ENCODE measurements at places on chromosomes 16 and 17.

GRCh38 chr17:76240461-76241203, at the start of gene RNF157:
Gene RNF157, minus strand, starts transcription at chr17:76240493. Its CDS starts 253 bp downstream, at chr17:76240240.
- peak; percentile 58 for DNase-seq

- DNase-seq, result no peak
Observed at GRCh38 chr17:74271901-74272561, 2.0 kb upstream of the DNAI2 start.

DNA sequence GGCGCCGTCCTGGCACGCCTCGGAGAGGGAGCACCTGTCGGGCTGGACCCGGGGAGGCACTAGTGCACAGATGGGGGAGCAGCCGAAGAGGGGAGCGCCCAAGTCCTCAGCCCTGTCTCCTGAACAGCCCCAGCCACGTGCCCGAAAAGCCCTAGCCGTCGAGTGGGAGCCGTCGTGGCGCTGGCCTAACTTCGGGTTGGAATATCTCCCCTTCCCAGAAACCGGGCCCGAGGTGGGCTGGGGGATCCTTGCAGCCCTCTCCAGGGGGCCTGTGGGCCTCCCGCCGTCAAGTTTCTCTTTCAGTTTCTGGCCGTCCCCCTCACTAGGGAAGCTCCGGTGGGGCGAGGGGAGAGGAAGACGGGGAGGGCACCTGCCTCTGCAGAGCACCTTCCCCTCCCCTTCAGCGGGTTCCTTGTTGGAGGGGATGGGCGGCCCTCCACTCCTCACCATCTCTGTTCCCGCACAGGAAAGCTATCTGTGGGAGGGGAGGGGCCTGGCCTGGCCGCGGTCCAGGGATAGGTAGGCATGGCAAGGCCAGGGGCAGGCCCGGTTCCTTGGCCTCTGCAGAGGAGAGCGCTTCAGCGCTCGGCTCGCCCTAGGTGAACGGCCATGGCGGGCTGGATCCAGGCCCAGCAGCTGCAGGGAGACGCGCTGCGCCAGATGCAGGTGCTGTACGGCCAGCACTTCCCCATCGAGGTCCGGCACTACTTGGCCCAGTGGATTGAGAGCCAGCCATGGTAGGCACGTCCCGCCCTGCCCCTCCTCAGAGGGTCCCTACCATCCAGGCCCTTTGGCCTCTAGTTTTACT, 709 bp downstream of the STAT5A start:
- DNase-seq, result peak; percentile 51

GRCh38 chr17:48529683-48530009, 1.2 kb downstream of the HOXB1 start:
- no peak for DNase-seq

- no peak for DNase-seq
Observed at GRCh38 chr16:63223851-63224250, 1187.6 kb upstream of the CDH8 start.

GRCh38 chr17:31378638-31379037, 12.8 kb upstream of the RAB11FIP4 start:
- no peak for DNase-seq

GRCh38 chr17:48231995-48232959, 124.7 kb downstream of the SNX11 start:
- DNase-seq, result no peak

DNA sequence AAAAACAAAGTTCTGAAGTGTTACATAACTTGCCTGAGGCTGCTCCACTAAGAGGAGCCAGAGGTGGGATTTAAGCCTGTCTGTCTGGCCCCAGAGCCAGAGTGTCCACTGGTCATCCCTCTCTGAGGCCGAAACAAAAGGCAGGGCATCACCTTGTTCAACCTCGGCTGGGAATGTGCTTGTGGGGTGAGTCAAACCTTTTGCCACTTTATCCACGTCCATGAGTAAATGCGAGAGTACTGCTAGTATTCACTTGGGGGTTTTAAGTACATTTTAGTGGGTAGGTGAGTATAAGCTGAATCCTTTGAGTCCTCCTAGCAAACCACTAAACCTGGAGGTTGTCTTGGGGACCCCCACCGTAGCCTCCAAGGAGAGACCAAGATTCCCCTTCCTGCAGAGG, 103.5 kb downstream of the STX8 start:
- no peak for DNase-seq

GRCh38 chr16:87848676-87849345, 20.5 kb downstream of the SLC7A5 start:
- no peak for DNase-seq

GRCh38 chr17:38886643-38887010, 16.8 kb downstream of the LASP1 start:
- DNase-seq, result no peak

DNA sequence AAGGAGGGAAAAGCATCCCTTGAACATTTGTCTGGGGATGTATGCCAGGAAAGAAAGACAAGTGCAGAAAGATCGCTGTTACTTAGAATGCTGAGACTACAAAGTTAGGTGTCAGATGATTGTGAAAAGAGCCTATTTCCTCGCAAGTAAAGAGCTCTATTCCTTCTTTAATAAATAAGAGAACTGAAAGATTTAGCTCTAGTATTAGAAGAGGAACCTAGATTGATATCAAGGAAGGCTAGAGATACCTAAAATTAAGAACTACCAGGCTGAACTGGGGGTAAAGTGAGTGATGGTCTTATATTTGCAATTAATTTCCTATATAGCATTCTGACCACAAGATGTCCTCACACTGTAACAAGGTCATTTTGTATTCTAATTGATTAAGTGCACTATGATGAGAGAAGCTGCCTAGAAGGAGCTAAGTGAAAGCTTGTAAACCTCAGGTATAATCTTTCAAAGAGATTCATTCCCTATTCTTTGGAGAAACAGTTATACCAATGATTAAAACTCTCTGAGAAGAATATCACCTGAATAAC, 62.3 kb downstream of the SSH2 start:
- DNase-seq, result no peak

- no peak for DNase-seq
Observed at GRCh38 chr16:23682181-23682580, 3.5 kb downstream of the PLK1 start.

DNA sequence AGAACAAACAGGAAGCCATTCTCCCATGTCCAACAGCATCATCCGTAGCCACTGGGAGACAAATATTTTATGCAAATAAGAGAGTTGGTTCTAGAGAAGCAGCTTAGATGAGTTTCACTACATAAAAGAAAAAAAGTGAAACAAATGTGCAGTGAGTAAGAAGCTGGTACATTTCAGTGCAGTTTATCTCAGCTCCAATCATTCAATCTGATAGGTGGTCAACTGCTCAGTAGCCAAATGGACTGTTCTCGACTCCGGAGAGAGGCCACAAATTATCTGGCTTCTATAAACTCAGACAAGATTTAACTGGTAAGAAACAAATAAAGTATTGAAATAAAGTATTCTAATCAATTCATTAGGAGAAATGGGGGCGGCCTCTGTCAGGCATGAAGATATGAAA, 68.3 kb downstream of the MAF start:
- DNase-seq, result no peak

- DNase-seq, result no peak
Observed at GRCh38 chr17:11412654-11413053, 171.6 kb downstream of the SHISA6 start.

DNA sequence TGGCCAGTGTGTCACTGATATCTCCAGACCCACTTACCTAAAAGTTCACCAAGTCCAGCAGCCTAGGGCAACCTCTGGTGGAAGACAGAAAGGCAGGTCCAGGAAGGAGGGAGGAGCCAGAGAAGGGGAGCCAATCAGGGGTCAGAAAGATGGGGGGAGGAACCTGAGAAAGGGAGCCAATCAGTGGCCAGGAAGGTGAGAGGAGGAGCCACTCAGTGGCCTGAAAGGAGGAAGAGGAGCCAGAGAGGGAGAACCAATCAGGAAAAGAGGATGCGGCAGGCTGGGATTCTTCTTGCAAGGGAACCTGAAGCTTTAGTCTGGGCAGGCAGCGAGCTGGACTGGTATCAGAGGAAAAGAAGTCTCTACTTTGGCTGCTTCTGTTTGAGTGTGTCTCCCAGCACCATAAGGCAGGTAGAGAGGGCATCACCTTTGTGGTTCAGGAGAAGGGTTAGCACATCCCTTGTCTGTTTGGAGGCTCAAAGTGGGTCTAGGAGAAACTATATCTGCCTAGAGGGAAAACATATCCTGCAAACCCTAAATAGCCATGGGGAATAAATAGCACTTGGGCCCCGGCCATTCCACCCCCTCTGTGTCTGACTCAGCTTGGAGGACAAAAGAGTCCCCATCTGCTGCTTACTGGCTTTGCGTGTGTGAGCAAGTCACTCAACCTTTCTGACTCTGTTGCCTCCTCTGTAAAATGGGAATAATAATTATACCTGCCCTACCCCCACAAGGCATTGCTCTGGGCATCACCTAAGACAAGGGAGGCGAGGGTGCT, 43.4 kb upstream of the CRHR1 start:
- no peak for DNase-seq

GRCh38 chr17:75246404-75246803, 15.0 kb downstream of the GGA3 start:
- no peak for DNase-seq

GRCh38 chr16:10862438-10862837, 14.6 kb upstream of the CIITA start:
- DNase-seq, result peak; percentile 21

DNA sequence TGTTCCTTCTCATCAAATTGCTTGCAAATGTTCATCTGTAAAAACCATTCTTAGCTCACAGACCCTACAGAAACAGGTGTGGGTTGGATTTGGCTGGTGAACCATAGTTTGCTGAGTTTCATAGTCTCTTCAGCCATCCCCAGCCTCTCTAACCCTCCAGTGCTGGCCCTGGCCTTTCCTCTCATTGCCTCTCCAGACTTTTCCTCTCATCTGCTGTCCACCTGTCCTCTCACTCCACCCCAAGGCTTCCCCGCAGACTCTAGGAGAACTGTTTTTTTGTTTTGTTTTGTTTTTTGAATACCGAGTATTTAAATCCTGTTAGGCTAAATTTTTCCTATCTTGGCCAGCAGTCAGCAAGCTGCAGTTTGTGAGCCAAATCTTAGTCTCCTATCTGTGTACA, 41.1 kb downstream of the MEOX1 start:
- no peak for DNase-seq

GRCh38 chr17:66830451-66830850, 4.5 kb upstream of the CACNG5 start:
- no peak for DNase-seq

GRCh38 chr17:16419074-16419928, 3.9 kb downstream of the TRPV2 start:
- DNase-seq, result peak; percentile 69

DNA sequence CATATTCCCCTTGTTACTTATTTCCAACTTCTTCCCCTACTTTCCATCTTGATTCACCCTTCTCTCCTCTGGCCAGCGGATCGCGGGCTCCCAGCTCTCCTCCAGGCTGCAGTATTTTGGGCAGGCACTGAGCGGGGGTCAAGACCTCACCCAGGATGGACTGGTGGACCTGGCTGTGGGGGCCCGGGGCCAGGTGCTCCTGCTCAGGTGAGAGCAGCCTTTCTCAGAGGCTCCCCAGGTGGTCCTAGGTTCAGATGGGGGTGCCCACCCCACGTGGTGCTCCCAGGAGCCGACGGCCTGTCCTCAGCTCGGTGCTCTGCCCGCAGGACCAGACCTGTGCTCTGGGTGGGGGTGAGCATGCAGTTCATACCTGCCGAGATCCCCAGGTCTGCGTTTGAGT, 16.0 kb downstream of the ITGAX start:
- DNase-seq, result no peak

GRCh38 chr16:58459344-58460218, 40.4 kb upstream of the NDRG4 start:
- no peak for DNase-seq

DNA sequence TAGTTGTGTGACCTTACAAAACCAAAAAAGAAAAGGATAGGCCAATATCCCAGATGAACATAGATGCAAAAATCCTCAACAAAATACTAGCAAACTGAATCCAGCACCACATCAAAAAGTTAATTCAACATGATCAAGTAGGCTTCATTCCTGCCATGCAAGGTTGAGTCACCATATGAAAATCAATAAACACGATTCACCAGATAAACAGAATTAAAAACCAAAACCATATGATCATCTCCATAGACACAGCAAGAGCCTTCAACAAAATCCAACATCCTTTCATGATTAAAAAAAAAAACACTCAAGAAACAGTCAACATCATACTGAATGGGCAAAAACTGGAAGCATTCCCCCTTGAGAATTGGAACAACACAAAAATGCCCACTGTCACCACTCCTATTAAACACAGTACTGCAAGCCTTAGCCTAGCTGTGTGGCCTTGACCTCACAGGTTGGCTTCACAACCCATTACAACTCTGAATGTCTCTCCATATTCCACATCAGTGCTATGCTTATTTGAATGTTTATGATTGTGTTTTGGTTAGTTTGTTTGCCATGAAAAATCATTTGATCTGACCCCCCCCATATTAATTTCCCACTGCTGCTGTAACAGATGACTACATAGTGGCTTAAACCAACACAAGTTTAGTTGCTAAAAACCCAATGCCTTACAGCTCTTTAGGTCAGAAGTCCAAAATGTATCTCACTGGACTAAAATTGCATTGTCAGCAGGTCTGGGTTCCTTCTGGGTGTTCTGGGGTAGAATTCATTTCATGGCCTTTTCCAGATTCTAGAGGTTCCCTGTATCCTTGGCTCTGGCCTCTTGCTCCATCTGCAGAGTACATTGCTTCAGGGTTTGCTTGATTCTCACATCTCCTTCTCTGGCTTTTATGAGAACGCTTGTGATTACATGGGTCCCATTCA, 257.1 kb upstream of the DYNLRB2 start:
- no peak for DNase-seq

- DNase-seq, result no peak
Observed at GRCh38 chr16:74776926-74777325, 2.3 kb upstream of the FA2H start.

DNA sequence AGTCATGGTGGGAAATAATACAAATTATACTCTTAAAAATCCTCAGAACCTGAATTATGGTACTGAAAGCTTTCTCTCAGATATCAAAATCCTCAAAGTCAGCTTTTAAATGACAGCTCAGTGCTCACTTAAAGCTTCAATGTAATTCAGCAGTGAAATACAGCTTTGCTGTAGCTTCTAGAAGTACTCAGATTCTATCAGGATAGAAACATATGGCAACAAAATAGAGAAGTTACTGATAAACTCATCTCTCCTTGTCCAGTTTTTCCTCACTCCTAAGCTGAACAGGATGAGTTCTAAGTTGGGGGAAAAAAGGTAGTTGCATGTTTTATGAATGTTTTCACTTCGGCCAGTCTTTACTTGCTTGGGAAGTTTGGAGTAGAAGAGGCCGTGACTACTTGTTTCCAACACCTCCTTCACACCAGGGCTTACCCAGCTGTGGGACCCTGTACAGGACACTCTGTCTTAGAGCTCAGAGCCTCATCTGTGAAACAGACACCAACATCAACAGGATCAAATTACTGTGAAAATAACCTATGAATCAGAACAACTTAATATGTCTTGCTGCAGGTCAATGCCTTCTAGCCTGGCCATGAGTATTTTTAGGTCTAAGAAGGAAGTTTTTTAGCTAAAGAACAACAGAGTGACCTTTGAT, 30.2 kb downstream of the OGFOD1 start:
- no peak for DNase-seq

GRCh38 chr17:28570716-28571360, 486 bp downstream of the PIGS start:
- peak; percentile 42 for DNase-seq

GRCh38 chr17:78602246-78602645, 25.1 kb upstream of the DNAH17 start:
- no peak for DNase-seq

GRCh38 chr16:75151798-75152197, 3.5 kb downstream of the ZFP1 start:
- DNase-seq, result no peak

- no peak for DNase-seq
Observed at GRCh38 chr17:13978478-13978877, 90.8 kb upstream of the COX10 start.

GRCh38 chr17:9367156-9367555, 208.5 kb downstream of the STX8 start:
- no peak for DNase-seq

GRCh38 chr17:8029121-8029520, 9.7 kb upstream of the ALOX15B start:
- DNase-seq, result no peak

All from CD4-positive, alpha-beta T cell treated with Interleukin-4 for 4 hours (primary cell).